SK-N-SH (cell line): ENCODE measurements at places on chromosomes 7 and 10. TPM values are rescaled to one million over a fixed set of nuclear protein-coding genes. Genes with fewer than 3 reads are reported as not detected.
A peak's percentile ranks its signal among the peaks of the same experiment; 100 is the strongest.

DNA sequence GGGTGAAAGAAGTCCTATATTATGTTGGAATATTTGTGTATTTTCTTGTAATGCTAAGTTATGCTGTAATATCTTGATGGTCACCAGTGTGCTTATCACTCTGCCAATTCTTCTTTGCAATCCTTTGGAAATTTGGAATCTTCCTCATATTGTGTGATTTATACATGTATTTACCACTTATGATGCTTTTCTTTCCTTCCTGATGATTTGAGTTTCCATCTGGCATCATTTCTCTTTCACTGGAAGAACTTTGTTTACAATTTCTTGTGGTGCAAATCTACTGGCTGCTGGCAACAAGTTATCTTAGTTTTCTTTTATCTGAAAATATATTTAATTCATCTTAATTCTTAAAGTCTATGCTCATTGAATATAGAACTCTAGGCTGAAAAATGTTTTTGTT, 29.2 kb downstream of the CFAP69 start:
- DNase-seq, result no peak

DNA sequence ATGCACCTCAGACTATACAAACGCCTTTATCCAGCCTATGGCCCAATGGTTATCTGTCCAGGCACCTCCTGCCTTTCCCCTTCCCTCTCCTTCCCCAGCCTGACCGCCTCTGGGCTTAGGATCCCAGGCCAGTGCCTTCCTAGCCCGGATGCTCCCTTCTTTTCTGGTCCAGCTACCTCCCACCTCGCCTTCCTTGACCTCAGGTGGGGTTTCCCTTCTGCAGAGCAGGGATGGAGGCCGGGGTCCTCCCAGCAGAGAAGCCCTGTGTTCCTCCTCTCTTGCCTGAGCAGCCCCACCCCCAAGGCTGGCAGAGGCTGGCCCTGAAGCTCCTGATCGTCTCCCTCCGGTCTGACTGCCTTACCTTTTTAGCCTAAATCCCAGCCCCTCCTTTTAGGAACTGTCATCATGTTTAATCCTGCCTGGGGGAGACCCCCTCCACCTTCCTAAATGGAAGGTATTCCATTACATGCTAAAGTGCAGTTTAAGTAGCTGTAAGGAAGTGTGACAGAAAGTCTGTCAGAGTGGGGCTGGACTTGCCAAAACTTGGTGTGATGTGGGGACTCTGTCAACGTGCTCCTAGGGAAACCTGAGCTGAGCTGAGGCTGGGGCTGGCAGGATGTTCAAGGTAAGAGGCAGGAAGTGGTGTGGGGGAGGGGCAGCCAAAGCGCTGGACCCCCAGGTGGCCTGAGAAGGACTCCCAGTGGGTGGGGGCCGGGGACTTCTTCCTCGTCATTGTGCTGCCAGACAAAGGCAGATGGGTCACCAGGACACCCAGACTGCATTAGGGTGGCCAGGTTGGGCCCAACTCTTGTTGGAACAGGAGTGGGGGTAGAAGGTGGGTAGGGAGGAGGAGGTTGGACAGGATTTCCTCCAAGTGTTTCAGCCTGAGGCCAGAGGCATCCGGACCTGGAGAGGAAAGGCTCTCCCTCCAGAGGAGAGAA, 39.5 kb downstream of the LBX1 start:
- no peak for DNase-seq

Gene YKT6
- 170 and 213 TPM in 2 replicates for polyA plus RNA-seq

DNA sequence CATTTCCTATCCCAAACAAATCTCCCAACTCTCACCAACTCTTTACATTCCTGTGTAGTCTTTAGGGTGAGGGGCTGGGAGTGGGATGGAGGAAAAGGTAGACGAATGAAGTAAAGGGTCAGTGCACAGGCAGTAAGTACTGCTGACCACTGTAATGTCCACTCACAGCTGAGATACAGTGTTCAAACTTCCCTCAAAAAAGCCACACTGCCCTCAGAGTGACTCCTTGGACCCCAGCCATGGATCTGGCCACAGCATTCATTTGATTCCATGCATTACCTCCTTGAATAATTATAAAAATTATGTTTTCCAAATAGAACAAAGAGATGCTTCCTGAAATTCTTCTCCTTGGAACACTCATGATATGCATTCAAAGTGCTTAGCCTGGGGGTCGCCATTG, 19.8 kb upstream of the HIPK2 start:
- no peak for DNase-seq

DNA sequence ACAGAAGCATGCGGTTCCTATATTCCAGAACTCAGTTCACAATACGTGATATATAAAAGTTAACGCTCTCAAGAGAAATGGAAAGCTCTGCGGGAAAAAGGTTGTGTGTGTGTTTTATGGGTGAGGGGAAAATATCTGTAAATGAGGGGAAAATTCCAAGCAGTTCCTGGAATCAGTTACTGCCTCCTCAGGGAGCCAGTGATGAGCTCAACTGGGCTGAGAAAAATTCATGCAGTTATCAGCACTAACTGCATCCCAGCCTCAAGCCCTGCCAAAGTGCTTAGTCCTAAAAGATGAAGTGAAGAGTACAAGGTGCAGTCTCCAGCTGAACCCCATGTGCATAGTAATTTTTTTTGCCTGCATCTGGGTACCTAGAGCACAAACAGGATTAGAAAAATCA, 191.9 kb downstream of the CDK14 start:
- no peak for DNase-seq

Gene SFRP5
- not detected in 2 replicates for polyA plus RNA-seq

Gene STEAP4
- not detected in 2 replicates for polyA plus RNA-seq

Gene CHST15
- 0.02 TPM in 2 replicates for polyA plus RNA-seq

DNA sequence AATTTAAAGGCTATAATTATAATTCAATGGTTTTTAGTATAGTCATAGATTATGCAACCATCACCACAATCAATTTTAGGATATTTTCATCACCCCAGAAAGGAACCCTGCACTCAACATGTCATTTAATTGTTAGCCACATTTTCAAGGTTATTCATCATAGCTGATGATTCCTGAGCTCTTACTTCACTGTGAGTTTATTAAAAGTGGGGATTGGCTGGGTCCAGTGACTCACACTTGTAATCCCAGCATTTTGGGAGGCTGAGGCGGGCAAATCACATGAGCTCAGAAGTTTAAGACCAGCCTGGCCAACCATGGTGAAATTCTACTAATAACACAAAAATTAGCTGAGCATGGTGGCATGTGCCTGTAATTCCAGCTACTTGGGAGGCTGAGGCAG, 787 bp downstream of the CCL26 start:
- DNase-seq, result no peak

DNA sequence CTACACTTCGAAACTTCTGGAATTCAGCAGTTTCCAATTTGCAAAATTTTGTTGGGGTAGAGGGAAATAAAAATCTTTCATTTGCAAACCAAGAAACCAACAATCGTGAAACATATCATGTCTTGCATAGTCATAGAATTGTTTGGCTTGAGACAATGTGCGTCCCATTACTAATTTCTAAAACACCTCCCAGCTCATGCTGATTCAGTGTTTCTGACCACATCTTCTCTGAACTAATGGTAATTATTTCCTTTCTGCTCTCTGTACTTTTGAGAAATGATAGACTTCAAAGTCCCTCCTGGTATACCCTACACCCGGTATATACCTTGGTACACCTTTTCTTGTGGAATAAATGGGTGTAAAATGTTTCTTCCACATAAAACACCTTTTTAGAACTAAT, 41.8 kb upstream of the TSPAN13 start:
- no peak for DNase-seq

Gene BLNK
- not detected in 2 replicates for polyA plus RNA-seq

DNA sequence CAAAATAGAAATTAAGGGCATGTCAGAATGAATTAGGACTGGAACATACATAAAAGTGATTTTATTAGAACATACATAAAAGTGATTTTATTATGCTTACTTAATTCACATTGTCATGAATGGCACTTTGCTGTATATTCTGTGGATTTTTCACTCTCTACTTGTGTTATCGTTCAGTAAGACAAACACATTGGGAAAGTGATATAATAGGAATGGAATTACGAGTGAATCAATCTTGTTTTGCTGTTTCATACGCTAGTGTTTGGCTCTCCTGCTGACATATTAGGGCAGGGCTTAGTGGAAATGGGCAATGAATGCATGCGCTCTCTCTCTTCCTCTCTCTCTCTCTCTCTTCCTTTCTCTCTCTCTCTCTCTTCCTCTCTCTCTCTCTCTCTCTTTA, 561.1 kb downstream of the ACTR3B start:
- no peak for DNase-seq

Gene EPHB6
- 1.2 and 1.8 TPM in 2 replicates for polyA plus RNA-seq

DNA sequence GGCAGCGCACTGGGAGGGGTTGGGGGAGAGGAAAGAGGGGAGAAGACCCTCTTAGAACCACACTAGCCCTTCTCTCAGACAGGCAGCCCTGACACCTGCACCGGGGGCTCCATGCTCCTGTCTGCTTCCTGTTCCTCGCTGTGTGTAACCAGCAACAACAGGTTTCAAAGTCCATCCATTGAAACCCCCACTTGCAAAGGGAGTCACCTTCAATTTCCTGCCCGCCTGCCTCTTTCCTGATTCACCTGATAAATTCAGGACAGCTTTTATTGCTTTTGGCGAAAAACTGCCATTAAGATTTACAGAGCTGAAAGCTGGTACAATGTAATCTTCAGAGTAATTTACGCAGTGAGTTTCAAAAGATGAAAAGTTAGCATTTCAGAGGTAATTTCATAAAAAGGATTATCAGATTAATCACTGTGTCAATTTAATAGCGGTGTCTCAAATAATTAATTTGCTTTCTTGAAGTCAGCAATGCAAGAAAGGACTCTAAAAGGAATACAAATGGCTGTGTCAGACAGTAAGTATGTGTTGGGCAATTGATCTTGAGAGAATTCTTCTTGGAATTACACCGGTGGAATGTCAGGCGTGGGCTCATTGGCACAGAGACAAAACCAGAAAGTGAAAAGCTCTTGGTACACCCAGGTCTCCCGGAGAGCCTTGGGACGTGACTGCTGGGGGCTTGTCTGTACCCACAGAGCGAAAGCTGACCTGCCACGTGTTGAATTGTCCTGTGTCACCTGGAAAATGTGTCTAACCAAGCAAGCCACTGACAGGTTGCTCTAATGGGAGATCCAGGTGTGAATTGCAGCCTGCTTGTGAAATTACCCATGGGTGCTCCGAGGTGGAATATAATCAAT, 60.7 kb downstream of the TMEM209 start:
- DNase-seq, result no peak

Gene DPP6
- polyA plus RNA-seq, result 0.10 TPM in 1 of 2 replicates, not detected in the other

Gene PPP1R17
- not detected in 2 replicates for polyA plus RNA-seq

Gene GIMAP4
- not detected in 2 replicates for polyA plus RNA-seq

- peak; percentile 79 for DNase-seq
These were observed 53.2 kb upstream of the CUX1 start for GRCh38 chr7:101764221-101764620.

Gene PLCE1
- polyA plus RNA-seq, result 1.2 and 1.9 TPM in 2 replicates

DNA sequence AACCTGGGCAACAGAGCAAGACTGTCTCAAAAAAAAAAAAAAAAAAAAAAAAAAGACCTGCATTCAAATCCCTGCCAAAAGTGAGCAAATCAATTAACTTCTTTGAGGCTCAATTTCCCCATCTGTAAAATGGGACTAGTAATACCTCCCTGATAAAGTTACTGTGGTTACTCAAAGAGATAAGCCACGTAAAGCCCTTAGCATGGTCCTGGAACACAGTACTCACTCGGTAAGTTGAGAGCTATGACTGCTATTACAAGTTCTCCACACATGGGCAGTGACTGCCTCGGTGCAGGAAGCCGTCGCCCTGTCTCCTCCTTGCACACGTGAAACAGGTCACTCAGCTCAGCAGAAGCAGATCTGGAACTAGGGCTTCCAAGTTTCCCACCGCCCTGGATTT, 37.9 kb downstream of the DDIT4 start:
- DNase-seq, result no peak

GRCh38 chr10:71727738-71728737, 8.5 kb upstream of the C10orf105 start:
- DNase-seq, result peak; percentile 87

DNA sequence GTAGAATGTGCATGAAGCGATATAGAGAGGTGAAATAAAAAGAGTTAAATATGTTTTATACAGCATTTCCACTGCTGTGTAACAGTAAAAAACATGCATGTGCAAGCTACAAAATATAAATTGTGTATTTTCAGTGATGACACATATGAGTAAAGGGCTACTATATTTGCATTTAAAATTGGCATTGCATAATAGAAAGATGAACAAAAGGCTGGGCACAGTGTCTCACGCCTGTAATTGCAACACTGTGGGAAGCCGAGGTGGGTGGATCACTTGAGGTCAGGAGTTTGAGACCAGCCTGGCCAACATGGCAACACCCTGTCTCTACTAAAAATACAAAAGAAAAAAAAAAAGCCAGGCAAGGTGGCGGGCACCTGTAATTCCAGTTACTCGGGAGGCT, 79.8 kb upstream of the CCDC71L start:
- DNase-seq, result no peak

Gene OPN4
- 0.03 TPM in 1 of 2 replicates, not detected in the other for polyA plus RNA-seq

- peak; percentile 14 for DNase-seq
These were observed 165.9 kb downstream of the ABCA13 start for GRCh38 chr7:48337012-48337621.

Gene TSPAN15
- polyA plus RNA-seq, result 8.5 and 13.8 TPM in 2 replicates

DNA sequence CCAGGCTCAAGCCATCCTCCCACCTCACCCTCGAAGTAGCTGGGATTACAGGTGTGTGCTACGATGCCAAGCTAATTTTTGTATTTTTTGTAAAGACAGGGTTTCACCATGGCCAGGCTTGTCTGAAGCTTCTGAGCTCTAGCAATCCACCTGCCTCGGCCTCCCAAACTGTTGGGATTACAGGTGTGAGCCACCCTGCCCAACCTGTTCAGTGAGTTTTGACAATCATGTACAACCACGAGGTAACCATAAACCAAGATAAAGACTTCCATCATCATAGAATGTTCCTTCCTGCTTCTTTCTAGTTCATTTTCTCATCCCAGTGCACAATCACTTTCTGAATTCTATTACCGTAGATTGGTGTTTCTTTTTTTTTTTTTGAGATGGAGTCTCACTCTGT, 30.5 kb upstream of the MKRN1 start:
- DNase-seq, result no peak

- DNase-seq, result no peak
These were observed 1.4 kb upstream of the TRA2A start for GRCh38 chr7:23533238-23533604.

DNA sequence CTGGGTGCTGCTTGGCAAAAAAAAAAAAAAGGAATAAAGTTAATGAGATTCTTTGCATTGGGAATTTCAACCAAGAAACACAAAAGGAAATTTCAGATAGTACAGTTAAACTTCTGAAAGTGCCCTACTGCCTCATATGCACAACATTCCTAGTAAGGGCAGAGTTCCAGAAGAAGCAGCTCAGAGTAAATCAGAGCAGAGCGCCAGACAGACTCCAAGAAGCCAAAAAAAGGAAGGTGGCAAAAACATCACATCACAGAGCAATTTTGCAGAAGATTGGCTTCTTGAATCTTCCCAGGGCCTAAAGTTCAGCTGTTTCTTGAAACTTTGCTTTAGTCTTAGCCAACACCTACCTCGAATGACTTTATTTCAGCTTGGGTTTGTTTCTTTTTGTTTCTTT, 544.1 kb downstream of the XPNPEP1 start:
- no peak for DNase-seq

Gene SPDYE2
- polyA plus RNA-seq, result not detected in 2 replicates

GRCh38 chr10:102704915-102705314, 9.3 kb downstream of the ARL3 start:
- no peak for DNase-seq

Gene PCLO
- 0.51 and 0.76 TPM in 2 replicates for polyA plus RNA-seq

- no peak for DNase-seq
These were observed 111.8 kb upstream of the ANKRD1 start for GRCh38 chr10:91032611-91033206.
